ENCODE measurements at places on chromosomes 16 and 17.

DNA sequence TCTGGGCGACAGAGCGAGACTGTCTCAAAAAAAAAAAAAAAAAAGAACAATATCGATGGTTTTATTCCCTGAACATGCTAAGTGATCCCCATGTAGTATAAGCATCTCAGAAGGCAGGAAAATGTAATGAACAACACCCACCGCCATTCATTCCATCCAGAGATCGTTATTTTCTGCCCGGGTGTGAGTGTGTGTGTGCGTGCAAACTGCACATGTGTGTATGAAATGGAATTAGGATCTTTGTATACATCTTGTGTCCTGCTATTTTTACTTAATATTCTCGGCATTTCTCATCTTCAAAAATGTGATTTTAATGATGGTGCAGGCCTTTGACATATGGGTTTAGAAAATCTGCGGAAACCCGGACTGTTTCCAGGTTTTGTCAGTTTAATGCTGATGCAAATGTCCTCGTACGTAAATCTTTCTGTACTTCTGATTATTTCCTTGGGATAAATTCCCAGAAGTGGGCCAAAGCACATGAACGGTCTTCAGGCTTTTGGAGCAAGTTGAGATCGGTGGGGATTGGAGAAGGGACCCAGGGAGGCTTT lies 254.8 kb downstream of the SEC14L1 start:
- no peak for DNase-seq

DNA sequence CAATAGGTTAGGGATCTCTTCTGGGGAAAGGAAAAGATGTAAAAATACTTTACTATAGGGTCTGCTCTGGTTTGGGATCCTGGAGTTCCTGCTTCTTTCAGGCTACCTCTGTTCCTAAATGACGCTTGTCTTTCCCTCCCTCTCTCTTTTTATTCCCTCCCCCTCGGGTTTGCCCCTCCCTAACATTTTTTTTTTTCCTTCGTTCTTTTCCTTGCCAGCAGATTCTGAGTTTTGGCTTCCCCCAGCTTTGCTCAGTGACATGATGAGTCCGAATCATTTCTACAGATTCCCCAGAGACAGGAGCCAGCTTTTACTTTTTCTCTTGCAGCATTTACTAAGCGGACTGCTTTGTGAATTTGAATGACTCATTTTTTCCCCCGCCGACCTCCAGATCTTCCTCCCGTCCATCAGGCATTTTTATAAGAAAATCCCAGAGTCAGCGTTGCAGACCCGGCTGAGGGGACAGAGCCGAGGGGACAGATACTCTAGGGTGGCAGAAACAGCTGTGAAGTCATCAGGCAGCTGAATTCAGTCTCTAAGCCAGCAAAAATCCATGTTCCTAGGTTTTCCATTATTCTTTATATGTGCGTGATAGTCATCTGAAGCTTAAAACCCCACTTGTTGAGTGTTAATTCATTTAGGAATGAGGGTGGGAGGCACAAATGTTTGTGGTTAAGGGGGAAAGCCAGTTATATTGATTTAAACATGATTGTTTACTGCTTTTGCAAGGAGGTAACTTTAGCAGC lies at the start of gene TMEM100:
TMEM100 (minus strand) TSS at position 123 of the 746 bp plus-strand sequence. CDS start 1,794 bp downstream, outside the sequence.
- no peak for DNase-seq

- DNase-seq, result no peak
Observed at GRCh38 chr17:59825533-59826322, 67.0 kb downstream of the TUBD1 start.

- peak; percentile 32 for DNase-seq
Observed at GRCh38 chr16:27374804-27375425, 27.1 kb upstream of the IL21R start.

- DNase-seq, result no peak
Observed at GRCh38 chr16:4386451-4386805, 14.8 kb downstream of the VASN start.

GRCh38 chr16:55078699-55079410 lies 148.2 kb downstream of the IRX5 start:
- no peak for DNase-seq

DNA sequence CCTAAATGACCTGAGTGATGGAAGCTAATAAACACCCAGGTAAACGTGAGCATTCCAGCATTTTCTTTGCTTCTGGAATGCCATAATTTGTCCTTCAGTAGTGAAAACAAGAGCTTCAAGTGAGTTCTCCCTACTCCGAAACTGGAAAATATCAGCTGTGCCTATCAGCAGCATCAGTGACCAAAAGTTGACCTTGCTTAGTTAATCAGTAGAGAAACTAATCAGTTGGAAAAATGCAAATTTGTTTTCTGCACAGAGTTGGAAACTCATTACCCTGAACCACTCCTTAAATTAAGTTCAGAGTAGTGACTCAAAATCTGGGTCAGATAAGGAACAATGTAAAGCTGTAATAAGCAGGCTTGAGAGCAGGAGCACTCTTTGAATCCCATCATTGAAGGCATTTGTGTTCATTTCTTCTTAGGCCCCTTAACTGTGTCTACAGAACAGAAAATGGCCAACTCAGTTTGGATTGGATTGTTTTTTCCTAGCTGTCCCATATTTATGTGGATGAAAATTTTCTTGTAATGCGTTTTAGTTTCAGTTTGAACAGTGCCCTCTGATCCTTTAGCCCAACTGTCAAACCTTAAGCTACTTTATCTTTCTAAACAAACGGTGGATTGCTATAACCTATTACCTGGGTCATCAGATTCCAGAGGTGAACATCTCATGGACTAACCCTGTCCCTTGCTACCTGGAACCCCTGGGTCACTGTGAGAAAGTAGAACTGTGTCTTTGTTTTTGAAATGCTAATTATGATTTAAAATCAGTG lies 290.4 kb downstream of the TOX3 start:
- no peak for DNase-seq

DNA sequence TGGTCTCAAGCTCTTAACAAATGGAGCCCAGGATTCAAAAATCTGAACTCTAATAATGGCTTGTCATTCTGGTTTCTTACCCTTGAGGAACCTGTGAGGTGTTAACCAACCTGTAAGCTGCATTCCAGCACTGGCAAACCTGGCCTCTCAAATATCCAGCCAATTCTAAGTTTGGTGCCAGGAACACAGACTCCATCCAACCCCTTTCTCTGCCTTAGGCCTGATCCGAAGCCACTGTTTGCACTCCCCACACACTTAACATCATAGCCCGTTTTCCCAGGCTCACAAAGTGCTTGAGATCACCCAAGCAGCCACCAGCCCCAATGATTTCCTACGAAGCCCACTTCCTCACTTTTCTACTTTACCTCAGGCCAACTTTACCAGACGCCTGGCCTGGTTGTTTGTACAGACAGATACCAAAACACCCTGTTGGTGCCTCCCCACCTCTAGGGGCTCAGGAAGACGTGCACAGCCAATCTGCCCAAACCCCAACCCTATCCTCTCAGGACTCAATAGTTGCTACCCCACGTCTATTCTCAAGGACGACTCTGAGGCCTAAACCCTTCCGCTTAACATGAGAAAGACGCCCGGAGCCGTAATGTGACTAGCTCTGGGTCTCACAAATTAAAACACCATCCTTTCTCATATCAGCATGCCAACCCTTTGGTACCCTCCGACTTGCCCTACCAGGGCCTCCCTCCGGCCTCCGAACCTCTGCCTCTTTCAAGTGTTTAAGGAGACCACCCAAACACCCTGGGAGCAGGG lies 3.2 kb upstream of the PER1 start:
- DNase-seq, result no peak

GRCh38 chr17:37358098-37358829 lies 17.5 kb upstream of the C17orf78 start:
- DNase-seq, result peak; percentile 5
